ENCODE measurements at places on chromosomes 11 and 22.

DNA sequence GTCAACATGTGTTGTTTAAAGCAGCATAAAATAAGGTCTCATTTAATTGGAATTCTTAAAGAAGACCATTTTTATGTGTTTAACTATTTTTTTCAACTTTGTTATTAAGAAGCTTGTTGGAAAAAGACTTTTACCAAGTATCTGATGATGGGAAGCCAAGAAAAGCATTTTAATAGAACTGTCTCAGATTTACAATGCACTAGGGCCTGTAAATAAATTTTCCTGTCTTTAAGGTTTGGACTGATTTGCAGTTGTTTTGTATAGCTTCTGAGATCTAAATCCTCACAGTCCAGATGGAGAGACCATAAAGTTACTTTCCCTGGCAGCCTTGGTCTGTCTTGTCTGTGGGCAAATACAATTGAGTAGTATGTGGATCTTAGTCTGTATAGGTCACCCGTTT is 41.6 kb downstream of the EXT2 start:
- DNase-seq, result no peak

DNA sequence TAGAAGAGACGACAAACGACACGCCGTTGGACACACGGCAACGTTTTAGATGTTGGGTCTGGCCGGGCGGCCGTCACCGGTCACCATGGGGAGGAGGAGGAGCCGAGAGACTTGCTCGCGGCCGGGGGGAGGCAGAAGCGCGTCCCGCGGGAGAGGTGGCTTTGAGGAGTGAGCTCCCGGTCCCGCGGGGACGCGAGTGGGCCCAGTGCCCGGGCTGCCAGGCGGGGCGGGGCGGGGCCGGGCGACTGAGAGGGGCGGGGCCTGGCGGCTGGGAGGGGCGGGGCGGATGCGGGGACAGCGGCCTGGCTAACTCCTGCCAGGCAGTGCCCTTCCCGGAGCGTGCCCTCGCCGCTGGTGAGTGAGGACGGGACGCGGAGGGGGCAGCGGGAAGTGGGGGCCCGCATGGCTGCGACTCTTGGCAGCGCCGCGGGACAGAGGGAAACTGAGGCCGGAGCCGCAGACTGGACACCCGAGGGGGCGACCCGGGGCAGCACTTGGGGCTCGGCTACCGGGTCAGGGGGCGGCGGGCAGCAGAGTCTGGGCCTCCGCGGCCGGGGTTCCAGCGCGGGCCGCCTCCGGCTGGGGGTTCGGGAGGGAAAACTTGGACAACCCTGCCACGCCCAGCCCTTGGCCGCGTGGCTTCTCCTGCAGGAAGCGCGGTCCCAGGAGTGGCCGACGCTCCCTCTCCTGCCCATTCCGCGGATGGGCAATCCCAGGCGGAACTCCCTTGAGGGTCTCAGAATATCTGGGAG is at the start of gene TSPO:
TSPO (plus strand) TSS at position 309 of the 752 bp plus-strand sequence. CDS start 7,680 bp downstream, outside the sequence.
- DNase-seq, result peak; percentile 46

- no peak for DNase-seq
These were observed 459.6 kb downstream of the TBC1D22A start for GRCh38 chr22:47221840-47222615.

GRCh38 chr11:33515347-33515746 is 185.3 kb downstream of the C11orf91 start:
- DNase-seq, result no peak

- DNase-seq, result no peak
These were observed 110.9 kb downstream of the TSPAN18 start for GRCh38 chr11:44837661-44838060.

- no peak for DNase-seq
These were observed 65.1 kb downstream of the CLMP start for GRCh38 chr11:123129920-123130319.

DNA sequence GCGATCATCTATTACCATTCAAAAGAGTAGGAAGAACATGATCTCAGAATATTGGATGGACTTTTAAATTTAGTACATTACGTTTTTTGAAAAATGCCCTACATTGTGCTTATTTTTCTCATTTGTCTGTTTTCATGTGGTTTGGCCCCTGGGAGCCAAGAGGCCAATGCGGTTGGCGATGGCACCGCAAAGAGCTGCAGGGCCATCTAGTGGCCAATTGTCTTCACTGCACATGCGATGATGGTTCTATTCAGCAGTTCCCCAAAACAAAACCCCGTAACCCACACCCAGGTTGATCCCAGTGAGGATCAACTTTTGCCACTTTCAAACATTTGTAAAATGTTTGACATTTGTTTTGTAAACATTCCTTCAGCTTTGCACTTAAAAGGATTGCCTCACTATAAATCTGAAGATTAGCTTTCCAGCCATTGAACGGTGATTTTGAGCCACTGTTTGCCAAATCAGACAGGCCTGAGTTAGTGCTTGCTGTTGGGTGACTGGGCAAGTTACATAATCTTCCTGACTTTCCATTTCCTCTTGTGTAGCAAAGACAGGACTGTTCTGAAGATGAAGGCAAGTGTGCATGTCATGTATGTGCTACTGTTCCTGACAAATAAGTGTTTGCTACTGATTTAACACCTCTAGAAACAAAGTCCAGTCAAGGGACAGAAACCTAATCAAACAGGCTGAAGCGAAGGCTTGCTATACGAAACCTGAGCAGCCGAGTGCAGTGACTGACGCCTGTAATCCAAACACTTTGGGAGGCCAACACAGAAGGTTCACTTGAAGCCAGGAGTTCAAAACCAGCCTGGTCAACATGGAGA is 29.2 kb upstream of the XBP1 start:
- DNase-seq, result peak; percentile 53

DNA sequence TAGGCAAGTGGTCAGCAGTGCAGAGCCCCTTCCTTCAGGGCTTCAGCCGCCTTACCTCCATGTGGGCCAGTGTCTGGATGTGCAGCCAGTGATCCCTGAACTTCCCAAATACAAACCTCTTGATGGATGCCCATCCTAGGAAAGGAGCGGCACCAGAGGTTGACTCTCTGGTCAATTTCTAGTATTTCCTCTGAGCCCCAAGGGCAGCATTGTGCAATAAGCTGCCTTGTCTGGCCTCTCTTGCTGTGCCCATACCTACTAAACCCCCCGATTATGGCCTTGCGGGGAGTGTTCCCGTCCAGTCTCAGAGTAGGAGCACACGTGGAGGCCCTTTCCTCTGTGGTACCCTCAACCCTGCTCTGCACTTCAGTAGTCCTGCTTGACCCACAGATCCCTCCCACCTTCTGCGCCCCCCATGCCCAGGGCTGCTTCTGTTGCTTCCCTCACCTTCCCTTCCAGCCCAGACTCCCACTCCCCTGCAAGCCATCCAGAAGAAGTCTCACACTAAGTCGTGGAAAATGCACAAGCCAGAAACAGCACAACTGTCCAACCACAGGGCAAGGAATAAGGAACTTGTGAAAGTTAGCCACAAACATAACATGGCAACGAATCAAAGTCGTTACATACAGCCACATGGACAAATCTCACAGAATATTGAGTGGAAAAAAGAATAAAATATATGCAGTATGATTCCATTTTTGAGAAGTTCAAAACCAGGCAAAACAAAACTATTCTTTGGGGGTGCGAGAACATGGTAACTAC is 39.6 kb upstream of the HORMAD2 start:
- no peak for DNase-seq

- no peak for DNase-seq
These were observed 18.6 kb downstream of the SDHAF2 start for GRCh38 chr11:61448552-61448927.

DNA sequence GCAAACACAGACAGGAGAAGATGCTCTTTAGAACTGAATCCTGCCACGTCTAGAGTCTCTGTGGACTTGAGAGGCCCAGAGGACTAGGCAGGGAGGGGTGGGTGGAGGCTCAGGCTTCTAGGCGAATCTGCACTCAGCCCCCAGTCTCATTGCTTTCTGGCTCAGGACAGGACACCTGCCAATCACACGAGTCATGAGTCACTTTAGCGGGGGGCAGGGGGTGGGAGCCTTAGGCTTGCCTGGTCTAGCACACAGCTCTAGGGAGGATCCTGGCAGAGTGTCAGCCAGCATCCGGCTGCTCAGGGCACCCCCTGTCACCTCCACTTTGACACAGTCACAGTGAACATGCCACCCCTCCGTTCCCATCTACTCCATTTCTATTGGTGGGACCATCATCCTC is 167.7 kb downstream of the CEP164 start:
- DNase-seq, result no peak

DNA sequence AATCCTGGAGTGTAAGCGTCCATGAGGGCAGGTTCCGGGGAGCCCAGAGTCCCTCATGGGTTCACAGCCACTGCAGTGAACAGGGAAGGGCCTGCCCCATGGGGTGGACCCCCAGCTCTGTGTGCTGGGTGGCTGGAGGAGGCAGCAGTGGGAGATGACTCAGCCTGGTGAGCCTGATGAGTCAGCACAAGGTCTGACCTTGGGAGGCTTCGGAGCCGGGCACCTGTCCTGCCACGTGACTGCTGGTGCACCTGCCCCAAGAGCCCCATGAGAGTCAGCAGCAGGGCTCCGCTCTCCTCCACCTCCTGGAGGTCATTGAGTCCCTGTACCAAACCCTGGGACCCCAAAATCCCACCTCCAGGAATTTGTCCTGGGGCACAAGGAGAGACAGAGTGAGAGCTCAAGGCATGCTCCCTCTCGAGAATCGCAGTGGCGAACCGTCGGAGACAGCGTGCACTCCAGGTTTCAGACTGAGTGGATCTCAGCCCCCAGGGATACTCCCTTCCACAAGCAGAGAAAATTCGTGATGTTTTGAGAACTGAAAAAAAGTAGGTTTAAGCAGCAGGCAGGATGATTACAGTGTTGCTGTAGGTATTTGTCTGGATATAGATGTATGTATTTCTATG is 1221.7 kb downstream of the BRD1 start:
- no peak for DNase-seq

DNA sequence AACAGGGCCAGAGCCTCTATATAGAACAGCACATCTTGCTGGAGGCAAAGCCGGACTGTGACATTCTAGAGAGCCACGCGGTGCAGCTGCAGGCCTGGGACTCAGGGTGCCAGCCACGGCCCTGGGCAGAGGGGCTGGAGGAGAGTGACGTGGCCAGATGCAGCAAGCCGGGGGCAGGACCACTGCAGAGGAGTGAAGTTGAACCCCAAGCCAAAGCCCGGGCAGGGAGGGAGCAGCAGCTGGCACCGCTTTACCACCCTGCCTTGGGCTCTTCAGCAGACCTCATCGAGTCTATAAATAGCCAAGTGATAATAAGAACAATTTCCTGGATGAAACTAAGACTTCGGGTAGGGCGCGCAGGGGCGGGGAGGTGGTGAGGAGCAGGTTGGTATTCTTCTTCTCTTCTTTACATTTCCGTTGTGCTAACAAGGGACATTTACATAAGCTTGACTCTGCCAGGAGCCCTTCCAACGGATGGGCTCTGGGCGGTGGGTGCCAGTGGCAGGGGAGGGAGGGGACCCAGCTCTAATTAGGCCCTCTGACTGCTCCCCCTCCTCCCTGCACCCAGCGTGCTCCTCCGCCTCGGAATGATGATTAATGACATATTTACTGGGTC is 110.2 kb downstream of the ST3GAL4 start:
- no peak for DNase-seq

- DNase-seq, result no peak
These were observed 46.4 kb downstream of the MUC6 start for GRCh38 chr11:990101-990500.

- no peak for DNase-seq
These were observed 19.2 kb downstream of the EIF3M start for GRCh38 chr11:32602657-32603415.

DNA sequence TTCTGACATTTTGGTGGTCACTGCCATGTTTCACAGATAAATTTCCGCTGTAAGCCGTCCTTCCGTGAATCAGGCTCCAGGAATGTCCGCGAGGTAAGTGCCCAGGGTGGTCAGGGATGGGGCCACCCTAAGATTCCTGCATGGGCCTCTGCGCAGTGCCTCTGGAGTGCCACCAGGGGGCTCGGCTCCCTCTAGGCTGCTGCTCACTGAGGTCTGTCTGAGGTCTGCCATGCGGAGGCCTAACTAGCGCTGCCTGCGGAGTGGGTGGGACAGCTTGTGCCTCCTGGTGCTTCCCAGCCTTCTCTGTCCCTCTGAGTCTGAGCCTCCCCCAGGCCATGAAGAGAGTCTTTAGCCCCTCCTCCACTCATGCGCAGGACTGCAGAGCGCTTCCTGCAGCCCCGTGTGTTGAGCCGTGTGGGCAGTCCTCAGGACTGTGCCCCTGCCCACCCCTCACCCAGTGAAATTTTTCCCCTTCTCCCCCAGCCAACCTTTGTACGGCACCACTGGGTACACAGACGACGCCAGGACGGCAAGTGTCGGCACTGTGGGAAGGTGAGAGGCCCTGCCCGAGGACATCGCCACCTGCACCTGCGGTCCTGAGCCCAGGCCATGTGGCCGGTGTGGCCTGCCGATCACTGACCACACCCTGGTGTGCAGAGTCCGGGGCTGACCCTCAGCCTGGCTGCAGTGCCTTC is 11.9 kb upstream of the MDK start:
- no peak for DNase-seq

GRCh38 chr11:35204614-35205013 is 65.6 kb downstream of the CD44 start:
- DNase-seq, result no peak

DNA sequence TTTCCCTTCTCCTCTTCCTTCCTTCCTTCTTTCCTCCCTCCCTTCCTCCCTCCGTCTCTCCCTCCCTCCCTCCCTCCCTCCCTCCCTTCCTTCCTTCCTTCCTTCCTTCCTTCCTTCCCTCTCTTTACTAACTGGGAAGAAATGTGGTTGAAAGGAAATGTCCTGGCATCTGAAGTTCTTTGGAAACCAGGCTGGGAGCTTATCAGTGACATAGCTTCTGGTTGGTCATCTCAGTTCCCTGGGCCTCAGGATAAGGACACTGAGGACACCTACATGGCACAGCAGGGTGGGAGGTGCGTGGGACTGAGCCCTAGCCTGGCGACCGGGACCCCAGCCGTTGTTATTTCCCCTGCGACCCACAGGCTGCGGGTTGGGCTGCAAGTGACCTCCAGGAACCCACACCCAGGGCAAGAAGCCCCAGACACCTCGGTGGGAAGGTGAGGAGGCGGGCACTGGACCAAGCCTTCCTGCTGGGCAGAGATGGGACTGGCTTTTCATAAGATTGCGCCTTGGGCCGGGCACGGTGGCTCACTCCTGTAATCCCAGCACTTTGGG is 1486.5 kb downstream of the TBC1D22A start:
- no peak for DNase-seq

GRCh38 chr11:117299351-117300282 is 8.5 kb downstream of the BACE1-AS start:
- no peak for DNase-seq

- no peak for DNase-seq
These were observed 44.2 kb downstream of the ARFGAP2 start for GRCh38 chr11:47132490-47132889.

All from stimulated activated CD8-positive, alpha-beta memory T cell treated with anti-CD3 and anti-CD28 coated beads, Interleukin-2, amount 100 ng/mL, for 1 hour (primary cell).